Dermis blood vessel endothelial cell (primary cell): ENCODE measurements at places on chromosomes 5 and 9. TPM values are rescaled to one million over a fixed set of nuclear protein-coding genes. Genes with fewer than 3 reads are reported as not detected.

The ACTBL2 gene
- total RNA-seq = 0.05 and 0.17 TPM in 2 replicates

The LHX6 gene
- 18.1 and 27.4 TPM in 2 replicates for total RNA-seq

The COL15A1 gene
- 0.42 and 31.5 TPM in 2 replicates for total RNA-seq

The CDKN2B-AS1 gene
- 0.28 and 2.2 TPM in 2 replicates for total RNA-seq

The CXCL14 gene
- total RNA-seq = 0.09 and 0.34 TPM in 2 replicates

The ASTN2 gene
- total RNA-seq = 1.9 and 3.4 TPM in 2 replicates

The AFF4 gene
- total RNA-seq = 29.1 and 41.8 TPM in 2 replicates

The MRPL50 gene
- total RNA-seq = 15.5 and 19.4 TPM in 2 replicates

The CARTPT gene
- total RNA-seq = not detected in 2 replicates

The CCL28 gene
- total RNA-seq = 1.2 and 3.6 TPM in 2 replicates

The GLT6D1 gene
- total RNA-seq = not detected in 2 replicates

- DNase-seq = peak; percentile 87
Measured at GRCh38 chr5:123450640-123451039, 27.4 kb upstream of the CEP120 start.

- DNase-seq = no peak
Measured at GRCh38 chr5:120932480-120932879, 468.4 kb downstream of the PRR16 start.

GRCh38 chr9:21682381-21682780, 120.1 kb upstream of the MTAP start:
- no peak for DNase-seq

DNA sequence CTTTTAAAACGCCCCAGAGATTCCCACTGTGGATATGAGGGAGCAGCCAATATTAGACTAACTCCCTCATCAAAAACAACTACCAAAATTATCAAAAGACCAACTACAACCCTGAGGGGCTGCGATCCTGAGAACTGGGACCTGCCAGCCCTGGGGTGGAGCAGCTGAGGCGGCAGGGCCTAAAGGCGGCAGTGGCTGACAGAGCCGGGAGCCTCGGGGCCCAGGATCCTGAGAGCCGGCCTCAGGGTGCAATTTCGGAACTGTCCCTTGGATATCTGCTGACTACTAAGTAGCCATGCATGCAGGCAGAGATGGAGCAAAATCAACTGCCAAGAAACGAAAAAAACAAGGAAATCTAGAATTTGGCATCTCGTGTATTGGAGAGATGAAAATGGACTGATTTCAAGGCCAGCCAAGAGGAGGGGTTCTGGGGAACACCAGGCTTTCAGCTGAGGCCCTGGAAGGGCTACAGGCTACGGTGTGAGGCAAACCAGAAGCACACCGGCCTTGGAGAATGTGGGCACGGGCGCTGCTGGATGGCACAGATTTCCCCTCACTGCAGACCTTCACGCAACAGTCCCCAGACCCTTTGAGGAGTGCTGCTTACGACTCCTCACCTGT, 63.6 kb upstream of the UBAC1 start:
- no peak for DNase-seq

DNA sequence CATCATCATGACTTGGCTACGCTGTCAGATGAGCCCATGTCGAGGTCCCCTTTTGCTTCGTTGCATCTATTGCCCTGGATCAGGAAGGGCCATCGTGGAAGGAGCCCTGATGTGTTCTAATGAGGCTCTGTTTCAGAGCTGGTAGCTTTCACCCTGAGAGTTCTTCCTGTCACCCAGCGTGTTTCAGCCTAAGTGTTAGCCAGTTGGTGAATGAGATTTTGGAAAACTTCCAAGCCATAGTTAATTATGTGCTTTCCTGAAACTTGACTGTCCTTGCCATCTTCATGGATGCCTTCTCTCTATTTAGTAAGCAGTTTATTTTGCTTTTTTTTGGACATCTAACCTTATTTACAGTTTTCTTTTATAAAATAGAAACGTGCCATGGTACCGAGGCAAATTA, 1695.4 kb upstream of the WWC1 start:
- DNase-seq = no peak

DNA sequence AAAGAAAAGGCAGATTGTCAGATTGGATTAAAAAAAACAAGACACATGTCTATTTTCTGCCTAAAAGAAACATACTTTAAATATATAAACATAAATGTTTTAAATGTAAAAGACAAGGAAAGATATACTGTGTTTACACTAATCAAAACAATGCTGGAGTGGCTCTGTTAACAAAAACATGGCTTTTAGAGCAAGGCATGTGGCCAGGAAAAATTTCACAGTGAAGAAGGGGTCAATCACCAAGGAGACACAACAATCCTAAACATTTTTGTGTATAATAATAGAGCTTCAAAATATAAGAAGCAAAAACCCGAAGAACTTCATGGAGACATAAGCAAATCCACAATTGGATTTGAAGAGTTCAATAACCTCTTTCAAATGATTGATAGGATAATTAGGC, 18.5 kb upstream of the GADD45G start:
- no peak for DNase-seq

DNA sequence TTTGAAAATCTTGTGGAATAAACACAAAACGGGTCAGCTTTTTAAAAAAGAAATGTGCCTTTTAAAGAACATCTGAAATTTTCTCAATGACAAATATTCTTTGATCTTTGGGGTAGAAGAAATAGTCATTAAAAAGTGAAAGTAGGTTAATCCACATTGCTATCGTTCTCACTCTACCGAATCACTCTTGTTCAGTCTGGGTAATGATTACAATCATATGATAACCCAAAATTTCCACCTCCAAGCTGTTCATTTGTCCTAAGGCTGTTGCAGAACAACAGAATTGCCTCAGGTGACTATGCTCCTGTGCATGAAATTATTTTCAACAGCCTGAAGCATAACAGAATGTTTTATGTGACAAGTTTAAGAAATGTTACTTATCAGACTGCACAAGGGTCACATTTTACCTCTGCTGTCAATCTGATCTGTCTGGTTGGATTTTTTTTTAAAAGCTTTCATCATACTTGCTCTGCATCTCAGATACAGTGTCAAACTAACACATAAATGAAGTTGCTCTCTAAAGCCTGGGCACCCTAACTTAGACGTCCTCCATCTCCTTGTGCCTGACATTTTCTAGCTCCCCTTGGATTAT, 227.3 kb downstream of the LURAP1L start:
- no peak for DNase-seq

- DNase-seq = no peak
Measured at GRCh38 chr9:81896070-81896469, 32.2 kb upstream of the SPATA31D4 start.

DNA sequence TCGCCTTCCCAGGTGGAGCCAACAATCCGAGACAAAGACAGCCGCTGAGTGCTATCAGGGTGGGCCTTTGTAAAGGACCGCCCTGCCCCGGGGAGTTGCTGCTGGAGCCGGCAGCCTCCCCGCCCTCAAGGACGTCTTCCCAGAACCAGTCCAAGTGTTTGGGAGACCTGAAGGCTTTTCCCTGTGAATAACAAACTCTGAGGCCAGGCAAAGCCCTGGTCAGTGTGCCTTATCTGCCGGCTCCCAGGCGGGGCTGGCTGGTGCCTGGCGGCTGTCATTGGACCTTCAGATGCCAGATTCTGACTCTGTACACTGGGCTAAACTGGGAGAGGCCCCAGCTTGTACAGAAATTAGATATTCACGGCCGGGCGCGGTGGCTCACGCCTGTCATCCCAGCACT, 2.1 kb downstream of the SLC9A3 start:
- no peak for DNase-seq

- DNase-seq = no peak
Measured at GRCh38 chr5:31936683-31937082, 237.4 kb downstream of the GOLPH3 start.

GRCh38 chr5:56534102-56534829, 281.1 kb upstream of the MAP3K1 start:
- DNase-seq = peak; percentile 37

DNA sequence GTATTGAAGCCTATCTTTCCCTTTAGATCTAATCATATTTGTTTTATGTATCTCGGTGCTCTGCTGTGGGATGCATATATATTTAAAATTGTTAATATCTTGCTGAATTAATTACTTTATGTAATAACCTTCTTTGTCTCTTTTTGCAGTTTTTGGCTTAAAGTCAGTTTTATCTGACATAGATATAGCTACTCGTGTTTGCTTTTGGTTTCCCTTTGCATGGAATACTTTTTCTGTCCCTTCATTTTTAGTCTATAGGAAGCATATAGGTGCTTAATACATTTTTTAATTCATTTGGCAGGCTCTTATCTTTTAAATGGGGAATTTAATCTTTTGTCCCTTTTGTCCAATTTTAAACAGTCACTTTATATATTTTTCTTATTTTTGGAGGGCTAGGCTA, 360.6 kb upstream of the PRR16 start:
- DNase-seq = no peak

DNA sequence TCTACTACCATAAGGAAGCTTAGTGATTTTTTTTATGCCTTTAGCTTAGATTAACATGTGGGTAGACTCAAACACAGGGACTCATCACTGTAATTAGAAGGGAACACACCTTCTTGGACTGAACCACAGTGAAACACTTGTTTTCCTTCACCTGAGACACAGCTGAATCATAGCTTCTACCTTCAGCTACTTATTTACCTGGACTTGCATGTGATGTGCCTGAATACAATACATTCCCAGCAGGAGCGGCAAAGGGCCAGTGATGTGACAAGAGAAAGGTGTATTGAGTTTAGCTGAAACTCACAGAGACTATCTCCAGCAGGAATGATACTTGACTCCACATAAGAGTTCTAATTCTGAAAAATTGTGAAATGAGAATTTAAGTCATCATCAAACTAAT, 37.8 kb downstream of the GRAMD2B start:
- DNase-seq = no peak

- DNase-seq = no peak
Measured at GRCh38 chr5:139374909-139375308, 8.2 kb downstream of the SLC23A1 start.

- no peak for DNase-seq
Measured at GRCh38 chr5:131104169-131104808, 60.8 kb downstream of the HINT1 start.
